ENCODE measurements at places on chromosomes 16 and 17. TPM values are rescaled to one million over a fixed set of nuclear protein-coding genes. Genes with fewer than 3 reads are reported as not detected.

DNA sequence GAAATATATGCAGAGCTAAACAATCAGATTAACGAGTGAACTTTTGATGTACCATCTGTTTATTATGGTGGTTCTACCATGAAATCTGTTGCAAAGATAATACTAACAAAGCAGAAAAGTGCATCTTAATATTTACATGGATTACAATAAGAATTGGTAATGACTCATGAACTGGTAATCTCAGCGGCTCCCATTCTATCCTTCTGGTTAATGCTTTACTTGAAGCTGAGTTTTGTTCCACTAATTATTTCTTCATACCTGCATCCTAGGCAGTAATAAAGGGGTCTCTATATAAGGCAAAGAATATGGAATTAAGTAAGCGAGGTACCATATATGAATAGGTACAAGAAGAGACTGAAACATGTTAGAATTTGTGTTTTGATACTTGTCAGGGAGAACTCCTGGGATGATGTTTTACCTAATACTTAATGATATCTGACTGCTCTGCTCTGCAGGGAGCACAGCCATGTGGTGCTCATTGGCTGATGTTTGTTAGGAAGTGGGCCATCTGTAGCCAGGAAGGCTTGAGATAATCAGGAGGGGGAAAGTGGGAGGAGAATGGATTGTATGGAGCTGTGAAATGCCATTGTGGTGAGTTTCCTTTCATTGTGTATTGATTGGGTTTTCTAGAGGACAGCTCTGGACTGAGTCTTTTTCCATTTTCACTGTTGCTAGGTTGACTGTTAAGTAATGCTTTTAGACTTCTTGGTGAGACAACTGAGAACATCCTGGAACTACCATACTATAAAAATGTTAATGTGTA lies 52.6 kb downstream of the MAP2K6 start:
- H3K4me1 ChIP-seq, result no peaks in the 10 kb centered on the region
- H3K36me3 ChIP-seq, result no peaks in the 10 kb centered on the region
- H3K27me3 ChIP-seq, result no peaks in the 10 kb centered on the region
- H3K4me3 ChIP-seq, result no peak overlapping the region
- no peak overlapping the region for H3K27ac ChIP-seq
- DNase-seq, result peak; percentile 12

DNA sequence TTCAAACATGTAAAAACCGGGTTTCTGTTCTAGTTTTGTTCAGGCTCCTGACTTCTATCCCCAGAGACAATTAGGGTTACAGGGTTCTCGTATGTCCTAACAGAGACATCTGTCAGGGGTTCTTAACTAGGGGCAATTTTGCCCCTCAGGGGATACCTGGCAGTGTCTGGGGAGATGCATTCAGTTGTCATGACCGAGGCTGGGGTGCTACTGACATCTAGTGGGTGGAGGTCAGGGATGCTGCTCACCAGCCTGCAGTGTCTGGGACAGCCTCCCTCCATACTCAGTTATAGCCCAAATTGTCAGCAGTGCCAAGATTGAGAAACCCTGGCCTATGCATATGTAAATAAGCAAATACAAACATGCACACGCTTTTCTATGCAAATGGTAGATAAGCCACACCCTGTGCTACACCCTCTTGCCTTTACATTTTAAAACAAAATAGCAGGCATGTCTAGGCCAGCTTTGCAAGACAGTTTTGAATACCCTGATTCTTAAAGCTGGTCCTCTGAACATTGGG lies 37.4 kb downstream of the CLEC16A start:
- no peak overlapping the region for H3K4me3 ChIP-seq
- H3K4me1 ChIP-seq, result peaks cover 28% of the 10 kb centered on the region
- peak; percentile 45 for DNase-seq
- no peak overlapping the region for H3K27ac ChIP-seq
- no peaks in the 10 kb centered on the region for H3K27me3 ChIP-seq

- no peaks in the 10 kb centered on the region for H3K27me3 ChIP-seq
- H3K4me3 ChIP-seq, result peak overlapping the region; percentile 90
- H3K4me1 ChIP-seq, result peaks cover 62% of the 10 kb centered on the region
- DNase-seq, result peak; percentile 40
- H3K27ac ChIP-seq, result peak overlapping the region; percentile 88
- no peaks in the 10 kb centered on the region for H3K36me3 ChIP-seq
Observed at GRCh38 chr16:4624827-4625559, 367 bp downstream of the MGRN1 start.

DNA sequence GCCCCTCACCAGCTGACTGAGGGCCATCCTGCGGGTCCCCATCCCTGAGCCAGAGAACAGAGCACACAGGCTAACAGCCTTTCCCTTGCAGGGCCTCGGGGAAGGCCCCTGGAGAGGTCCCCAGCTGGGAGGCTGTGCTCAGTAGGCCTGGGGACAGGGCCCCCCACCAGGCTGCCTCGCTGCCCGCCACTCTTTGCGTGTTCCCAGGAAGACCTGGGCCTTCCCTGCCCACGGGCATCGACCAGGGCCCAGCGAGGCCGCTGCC lies 785 bp downstream of the HID1 start:
- H3K36me3 ChIP-seq, result no peaks in the 10 kb centered on the region
- H3K4me1 ChIP-seq, result peaks cover 54% of the 10 kb centered on the region
- H3K27ac ChIP-seq, result no peak overlapping the region
- H3K27me3 ChIP-seq, result peaks cover 49% of the 10 kb centered on the region

DNA sequence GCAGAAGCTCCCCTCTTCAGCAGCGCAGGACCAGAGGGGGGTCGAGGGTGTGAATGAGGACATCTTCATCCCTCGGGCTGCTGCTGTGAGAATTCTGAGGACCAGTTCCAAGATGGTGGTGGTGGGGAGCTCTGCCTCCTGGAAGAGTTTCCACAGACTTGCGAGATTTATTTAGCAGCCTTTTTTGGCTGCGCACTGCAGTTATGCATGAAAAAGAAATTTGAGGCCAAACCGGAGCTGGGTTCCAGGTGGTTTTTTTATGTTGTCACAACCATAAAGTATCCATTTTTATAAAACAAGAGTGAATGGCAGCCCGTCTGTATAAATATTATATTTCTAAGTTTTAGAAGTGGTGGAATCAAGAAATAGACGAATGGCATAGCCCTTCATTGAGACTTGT lies 76.9 kb upstream of the CLEC18A start:
- H3K36me3 ChIP-seq, result peaks cover 55% of the 10 kb centered on the region
- DNase-seq, result no peak
- H3K27me3 ChIP-seq, result no peaks in the 10 kb centered on the region

DNA sequence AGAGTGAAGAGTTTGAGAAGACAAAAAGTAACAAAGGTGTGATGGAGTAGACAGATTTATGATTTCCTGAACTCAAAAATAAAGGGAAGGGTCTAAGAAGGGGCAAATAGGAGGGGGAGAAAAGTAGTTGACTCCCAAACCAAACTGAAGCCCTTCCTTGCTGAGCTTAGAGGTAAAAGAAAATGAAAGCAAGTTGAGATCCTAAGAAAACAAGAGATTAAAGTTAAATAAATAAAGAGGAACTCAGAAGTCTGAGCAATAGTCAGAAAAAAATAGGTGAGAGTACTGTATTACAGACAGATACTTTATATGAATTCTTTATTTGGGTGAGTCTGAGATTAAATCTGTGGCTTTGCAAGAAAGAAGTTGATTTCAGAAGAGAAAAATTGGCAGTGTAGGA lies 3.3 kb upstream of the PSMD12 start:
- H3K27ac ChIP-seq, result no peak overlapping the region
- no peak for DNase-seq
- H3K36me3 ChIP-seq, result no peaks in the 10 kb centered on the region
- peaks cover 28% of the 10 kb centered on the region for H3K4me1 ChIP-seq

DNA sequence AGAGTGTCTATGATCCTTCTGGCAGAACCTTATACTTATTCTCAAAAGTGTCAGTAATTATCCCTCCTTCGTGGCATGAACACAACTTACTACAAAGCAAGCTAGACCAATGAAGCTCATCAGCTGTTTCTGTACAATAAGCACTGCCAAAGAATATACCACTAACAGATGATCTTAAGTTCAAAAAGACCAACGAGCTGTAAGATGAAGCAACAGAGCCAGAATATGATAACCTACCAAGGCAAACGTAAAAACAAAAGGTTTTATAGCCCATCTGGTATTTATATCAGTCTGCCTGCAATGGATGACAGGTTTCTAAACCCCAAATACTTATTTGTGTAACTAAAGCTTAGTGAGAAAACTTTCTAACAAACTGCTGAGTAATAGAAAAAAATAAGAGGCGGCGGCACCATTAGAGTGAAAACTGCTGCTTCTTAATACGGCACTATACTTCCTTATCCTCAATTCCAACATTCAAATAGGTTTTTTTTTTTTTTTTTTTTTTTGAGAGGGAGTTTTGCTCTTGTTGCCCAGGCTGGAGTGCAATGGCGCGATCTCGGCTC lies 22.1 kb downstream of the NME2 start:
- no peak overlapping the region for H3K27ac ChIP-seq
- peaks cover 10% of the 10 kb centered on the region for H3K4me1 ChIP-seq
- H3K36me3 ChIP-seq, result peaks cover 69% of the 10 kb centered on the region
- H3K4me3 ChIP-seq, result no peak overlapping the region
- H3K27me3 ChIP-seq, result no peaks in the 10 kb centered on the region

DNA sequence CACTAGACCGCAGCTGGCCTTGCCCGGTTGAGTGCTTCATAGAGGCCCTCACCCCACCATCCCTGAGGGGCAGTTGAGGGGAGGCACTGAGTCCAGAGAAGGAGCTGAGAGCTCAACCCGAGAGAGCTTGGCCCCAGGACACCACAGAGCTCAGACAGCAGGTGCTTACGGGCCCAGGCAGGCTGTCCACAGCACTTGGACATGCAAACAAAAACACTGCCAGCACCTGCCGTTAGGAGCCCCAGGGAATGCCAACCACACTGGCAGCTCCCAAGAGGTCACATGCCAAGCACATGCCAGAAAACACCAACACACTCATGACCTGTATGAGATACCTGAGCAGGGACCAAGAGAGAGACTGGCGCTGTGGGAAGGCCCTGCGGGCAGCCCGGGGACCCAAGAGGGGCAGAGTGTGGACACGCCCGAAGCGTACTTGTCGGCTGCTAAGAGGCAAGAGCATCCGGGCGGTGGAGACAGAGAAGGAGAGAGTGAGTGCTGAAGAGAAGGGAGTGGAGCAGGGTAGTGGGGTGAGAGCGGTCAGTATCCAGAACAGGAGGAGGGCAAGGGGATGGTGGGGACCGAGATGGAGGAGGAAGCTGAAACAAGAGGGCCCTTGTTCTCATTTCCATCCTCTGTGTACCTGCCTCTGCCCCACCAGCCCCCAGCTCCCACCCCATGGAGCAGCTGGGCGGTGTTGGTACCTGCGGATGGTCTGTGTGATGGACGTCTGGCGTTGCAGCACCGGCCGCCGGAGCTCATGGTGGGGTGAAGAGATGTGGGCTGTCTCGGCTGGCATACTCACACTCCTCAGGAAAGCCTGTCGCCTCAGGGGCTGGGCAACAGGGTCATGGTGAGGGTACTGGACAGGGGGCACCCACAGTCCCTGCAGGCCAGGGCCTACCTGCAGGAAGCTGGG lies 8.2 kb downstream of the RHBDF1 start:
- DNase-seq, result no peak
- peaks cover 34% of the 10 kb centered on the region for H3K4me1 ChIP-seq
- H3K27ac ChIP-seq, result no peak overlapping the region
- H3K36me3 ChIP-seq, result no peaks in the 10 kb centered on the region
- H3K4me3 ChIP-seq, result no peak overlapping the region

DNA sequence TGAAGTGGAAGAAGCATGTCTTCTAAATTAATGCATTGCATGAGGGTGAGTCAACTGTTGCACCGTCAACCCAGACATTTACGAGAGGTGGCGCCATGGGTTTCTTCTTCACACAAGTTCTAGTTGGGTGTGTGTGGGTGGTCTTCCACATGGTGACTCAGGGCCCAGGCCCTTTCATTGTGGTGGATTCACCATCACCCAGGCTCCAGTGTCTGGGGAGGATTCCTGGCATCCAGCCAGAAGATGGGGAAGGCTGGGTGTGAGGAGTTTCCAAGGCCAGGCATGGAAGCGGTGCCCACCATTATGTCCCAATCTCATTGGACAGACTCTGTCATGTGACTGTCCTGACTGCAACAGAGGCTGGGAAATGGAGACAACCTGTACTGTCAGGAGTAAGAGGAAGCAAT lies 21.4 kb upstream of the JPH3 start:
- DNase-seq, result no peak
- H3K4me3 ChIP-seq, result no peak overlapping the region
- H3K4me1 ChIP-seq, result peaks cover 10% of the 10 kb centered on the region
- no peaks in the 10 kb centered on the region for H3K36me3 ChIP-seq

GRCh38 chr17:40070709-40071312 lies 8.0 kb downstream of the THRA start:
- peaks cover 90% of the 10 kb centered on the region for H3K4me1 ChIP-seq
- 0 out of 3 replicates have a peak, but pooled peaks cover 4% of the 10 kb centered on the region for H3K36me3 ChIP-seq
- no peak overlapping the region for H3K27ac ChIP-seq
- peak overlapping the region; percentile 42 for H3K4me3 ChIP-seq

DNA sequence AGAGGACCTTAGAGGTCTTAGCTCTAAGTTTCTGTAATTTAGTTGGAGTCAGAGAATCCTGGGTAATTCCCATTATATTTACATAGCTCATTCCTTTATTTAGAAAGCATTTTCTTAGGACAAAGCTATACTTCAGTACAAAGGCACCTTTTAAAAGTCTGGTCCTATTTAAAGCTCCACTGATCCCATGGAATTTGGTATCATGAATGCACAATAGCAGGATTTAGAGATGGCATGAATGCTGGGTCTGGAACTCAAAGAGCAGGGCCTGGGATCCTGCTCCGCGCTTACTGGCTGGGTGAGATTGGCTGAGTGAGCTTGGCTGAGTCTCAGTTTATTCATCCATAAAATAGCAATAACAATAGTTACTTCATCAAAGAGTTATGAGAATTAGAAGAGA lies 4.8 kb downstream of the KRT23 start:
- no peaks in the 10 kb centered on the region for H3K36me3 ChIP-seq
- no peaks in the 10 kb centered on the region for H3K27me3 ChIP-seq
- peak; percentile 83 for DNase-seq
- H3K4me1 ChIP-seq, result peaks cover 60% of the 10 kb centered on the region

DNA sequence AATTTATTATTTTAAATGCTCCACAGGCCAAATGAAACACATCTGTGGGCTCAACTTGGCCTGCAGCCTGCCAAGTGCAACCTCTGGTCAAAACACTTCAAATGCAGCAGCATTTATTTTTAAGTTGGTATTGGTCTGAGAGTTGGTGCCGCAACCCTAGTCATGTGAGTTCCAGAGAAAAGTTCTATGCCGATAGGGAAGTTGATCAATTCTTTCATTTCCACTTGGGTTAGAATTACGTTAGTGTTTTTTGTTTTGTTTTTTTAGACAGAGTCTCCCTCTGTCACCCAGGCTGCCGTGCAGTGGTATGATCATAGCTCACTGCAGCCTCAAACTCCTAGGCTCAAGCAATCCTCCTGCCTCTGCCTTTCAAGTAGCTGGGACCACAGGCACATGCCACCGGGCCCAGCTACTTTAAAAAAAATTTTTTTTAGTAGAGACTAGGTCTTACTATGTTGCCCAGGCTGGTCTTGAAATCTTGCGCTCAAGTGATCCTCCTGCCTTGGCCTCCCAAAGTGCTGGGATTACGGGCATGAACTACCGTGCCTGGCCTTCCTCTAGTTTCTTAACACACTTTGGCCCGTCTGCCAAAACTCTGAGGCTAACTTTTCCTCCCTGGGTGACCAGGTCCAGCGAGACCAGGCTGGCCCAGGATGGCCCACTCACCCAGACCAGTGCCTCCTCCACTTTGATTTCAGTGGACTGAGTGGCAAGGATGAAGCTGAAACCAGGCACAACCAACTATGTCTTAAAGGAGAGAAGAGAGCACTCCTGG lies 221.1 kb downstream of the MRTFB start:
- no peaks in the 10 kb centered on the region for H3K36me3 ChIP-seq
- H3K4me3 ChIP-seq, result no peak overlapping the region
- DNase-seq, result no peak
- H3K27me3 ChIP-seq, result no peaks in the 10 kb centered on the region
- H3K4me1 ChIP-seq, result no peaks in the 10 kb centered on the region

The CMTM2 gene
- not detected for polyA plus RNA-seq

The DUXB gene
- polyA plus RNA-seq, result not detected

The NHERF2 gene
- 47.2 TPM for polyA plus RNA-seq

The ARHGDIG gene
- 0.48 TPM for polyA plus RNA-seq

The CCL4 gene
- not detected for polyA plus RNA-seq

The NPIPA7 gene
- 65.3 TPM for polyA plus RNA-seq

The TPSG1 gene
- polyA plus RNA-seq, result not detected

The HSF5 gene
- polyA plus RNA-seq, result not detected

The UMOD gene
- polyA plus RNA-seq, result not detected

Measured in HepG2 (cell line).